ENCODE measurements at places on chromosomes 3 and 15.

- DNase-seq = no peak
Measured at GRCh38 chr3:23720885-23721284, 84.9 kb upstream of the UBE2E1 start.

GRCh38 chr3:42600958-42601675, 631 bp downstream of the NKTR start:
- no peak for DNase-seq

- no peak for DNase-seq
Measured at GRCh38 chr3:152156880-152157279, 111.8 kb upstream of the MBNL1 start.

DNA sequence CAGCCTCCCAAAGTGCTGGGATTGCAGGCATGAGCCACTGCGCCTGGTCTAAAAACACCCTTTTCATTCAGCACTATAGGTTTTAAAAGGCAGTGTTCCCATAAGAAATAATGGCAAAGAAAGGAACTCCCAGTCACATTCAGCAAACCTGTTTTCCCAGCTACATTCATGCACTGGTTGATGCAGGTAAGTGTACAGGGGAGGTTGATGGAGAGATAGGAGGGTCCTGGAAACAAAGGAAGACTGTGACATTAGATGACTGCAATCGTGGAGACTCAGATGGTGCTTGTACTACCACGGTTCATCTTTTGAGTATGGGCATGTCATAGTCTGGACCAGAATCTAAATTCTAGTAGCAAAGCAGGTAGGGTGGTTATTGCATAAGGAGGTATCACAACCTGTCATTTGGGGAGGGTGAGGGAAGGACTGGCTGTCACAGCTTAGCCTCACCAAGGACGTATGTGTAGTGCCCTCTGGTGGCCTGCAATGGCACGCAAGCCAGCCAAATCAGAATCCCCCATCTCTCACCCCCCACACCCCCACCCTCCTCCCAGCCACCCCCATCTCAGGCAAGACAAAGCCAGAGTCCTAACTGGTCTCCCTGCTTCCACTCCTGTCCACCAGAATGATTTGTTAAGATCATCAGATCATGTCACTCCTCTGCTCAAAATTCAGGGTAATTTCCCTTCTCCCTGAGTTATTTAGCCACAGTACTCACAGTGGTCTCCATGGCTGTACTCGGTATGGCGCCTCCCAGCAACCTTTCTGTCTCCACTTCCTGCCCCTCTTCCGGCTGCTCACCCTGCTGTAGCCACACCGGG, 28.8 kb upstream of the UBL7 start:
- DNase-seq = peak; percentile 54

- DNase-seq = no peak
Measured at GRCh38 chr15:97026781-97027180, 696.3 kb downstream of the NR2F2 start.

DNA sequence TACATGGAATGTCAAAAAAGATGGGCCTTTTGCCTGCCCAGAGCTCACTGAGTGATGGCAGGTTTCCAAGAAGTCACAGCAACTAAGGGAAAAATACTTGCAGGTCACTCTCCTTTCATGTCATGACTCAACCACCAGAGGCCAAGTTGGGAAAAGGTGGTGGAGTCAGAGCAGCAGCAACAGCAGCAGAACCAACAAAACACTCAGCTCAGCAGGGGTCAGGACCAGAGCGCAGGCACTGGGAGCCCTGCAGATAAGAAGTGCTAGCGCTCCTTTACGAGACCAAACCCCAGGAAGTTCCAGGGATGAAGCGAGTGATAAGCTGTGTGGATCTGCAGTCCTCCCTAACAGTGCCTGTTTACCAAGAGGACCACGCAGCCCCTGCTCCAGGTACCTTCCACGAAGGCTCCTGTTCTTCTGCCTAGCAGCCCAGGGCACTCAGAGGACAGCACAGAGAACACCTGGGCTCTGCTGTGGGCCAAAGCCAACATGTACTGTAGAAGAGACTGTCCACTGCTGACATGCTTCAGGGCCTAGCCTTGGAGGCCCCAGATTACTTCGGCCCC, 26.0 kb downstream of the POC1A start:
- no peak for DNase-seq

- DNase-seq = peak; percentile 4
Measured at GRCh38 chr3:119562307-119562961, 3.0 kb upstream of the CD80 start.

- DNase-seq = no peak
Measured at GRCh38 chr3:116390318-116390717, 55.0 kb downstream of the LSAMP start.

DNA sequence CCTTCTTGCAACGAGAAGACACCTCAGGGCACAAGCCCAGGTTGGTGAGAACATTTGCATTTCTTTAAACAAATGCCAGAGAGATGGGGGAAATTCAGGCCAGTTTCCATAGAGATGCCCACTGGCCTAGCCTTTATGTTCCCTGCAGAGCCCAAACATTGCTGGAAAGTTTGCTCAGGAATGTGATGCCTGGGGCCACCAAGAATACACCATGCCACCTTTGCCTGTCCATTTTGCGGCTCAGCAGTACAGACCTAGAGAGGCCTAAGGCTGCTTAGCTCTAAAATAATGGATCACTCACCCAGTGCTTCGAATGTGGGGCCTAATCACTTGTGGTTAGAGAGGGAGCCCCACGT, 210.0 kb downstream of the RPLP1 start:
- DNase-seq = no peak

DNA sequence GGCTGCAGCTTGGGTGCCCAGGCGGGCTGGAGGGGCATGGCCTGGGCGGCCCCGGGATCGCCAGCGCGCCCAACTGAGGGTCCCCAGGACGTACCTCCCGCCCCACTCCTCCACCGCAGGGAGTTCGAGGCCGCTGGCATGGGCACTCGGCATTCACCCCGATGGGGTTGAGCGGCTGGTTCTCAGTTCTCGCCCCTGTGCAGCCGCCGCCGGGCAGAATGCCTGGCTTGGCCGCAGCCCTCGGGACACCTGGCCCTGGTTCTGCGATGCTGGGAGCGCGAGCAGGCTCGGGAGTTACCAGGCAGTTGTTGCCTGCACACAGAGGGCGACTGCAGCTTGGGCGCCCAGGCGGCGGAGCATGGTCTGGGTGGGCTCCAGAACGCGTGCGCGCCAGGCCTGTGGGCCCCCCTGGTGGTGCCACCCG, 121.4 kb downstream of the LMLN start:
- no peak for DNase-seq

- no peak for DNase-seq
Measured at GRCh38 chr3:150238995-150239619, 169.0 kb upstream of the TSC22D2 start.

GRCh38 chr3:155391104-155391503, 97.6 kb upstream of the STRIT1 start:
- no peak for DNase-seq

DNA sequence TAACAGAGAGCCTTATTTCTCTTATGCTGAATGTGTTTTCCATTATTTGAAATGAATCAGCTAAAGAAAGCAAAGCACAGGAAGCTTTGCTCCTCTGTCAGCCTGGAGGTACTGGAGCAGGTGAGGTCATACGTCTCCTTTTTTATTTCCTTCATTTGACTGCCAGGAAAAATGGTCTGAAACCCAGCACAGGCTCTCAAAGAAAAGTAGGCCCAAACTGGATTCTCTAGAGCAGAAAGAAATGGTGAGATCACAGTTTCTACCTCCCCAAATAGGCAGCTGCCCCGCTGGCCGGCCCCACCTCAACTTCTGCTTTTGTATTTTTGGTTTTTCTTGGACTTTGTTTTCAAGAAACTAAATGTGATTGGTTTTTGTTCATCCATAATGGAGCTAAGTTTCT, 95.1 kb downstream of the RPL39L start:
- DNase-seq = no peak

- DNase-seq = no peak
Measured at GRCh38 chr3:33438284-33438668, 1.9 kb downstream of the UBP1 start.

DNA sequence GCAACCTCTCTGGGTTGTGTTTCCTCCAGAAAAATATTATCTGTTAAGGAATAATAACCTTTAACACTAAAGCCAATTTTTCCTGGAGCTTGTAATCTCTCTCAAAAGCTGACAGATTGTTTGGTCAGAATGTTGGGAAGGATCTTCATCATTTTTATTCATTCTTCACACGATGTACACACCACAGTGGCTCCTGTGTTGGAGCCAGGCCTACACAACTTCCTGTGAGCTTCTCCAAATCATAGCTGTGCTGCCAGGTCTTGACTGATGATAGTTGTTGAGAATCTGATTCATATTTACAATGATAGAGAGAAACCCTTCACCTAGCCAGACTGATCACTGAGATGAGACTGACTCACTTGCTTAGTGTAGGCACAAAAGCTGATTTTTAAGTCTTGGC, 151.0 kb upstream of the ROBO2 start:
- no peak for DNase-seq

DNA sequence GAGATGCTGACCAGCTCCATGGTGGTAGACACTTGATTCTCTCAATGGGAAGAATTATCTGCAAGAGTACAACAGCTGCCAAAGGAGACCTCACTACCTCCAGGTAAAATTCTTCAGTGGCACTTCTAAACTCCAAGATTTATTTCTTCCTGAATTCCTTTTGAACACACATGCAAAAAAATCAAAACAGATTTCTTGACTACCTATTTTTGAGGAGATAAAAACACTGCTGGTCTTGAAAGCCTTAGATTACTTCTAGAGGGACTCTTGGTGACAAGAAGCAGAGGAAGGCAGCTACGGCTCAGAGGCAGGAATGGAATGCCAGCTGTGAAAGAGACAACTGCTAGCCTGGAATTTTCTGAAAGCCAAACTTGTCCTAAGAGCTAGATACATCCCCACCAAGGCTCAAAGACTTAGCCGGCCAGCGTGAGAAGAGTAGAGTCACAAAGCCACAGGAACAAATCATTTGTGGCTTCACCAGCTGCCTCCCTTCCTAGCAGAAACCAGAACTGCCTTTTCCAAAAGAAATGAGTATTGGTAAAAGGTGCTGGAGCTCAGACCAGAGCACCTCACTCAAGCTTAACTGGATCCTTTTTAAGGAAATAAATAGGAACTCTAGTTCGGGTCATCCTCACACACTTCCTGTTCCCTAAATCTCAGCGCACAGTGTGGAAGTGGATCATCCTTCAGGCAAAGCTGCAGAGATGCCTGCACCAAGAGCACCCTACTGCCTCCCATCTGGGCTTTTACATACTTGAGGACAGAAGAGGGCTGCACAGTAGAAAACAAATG, 32.6 kb downstream of the CLK3 start:
- DNase-seq = no peak

DNA sequence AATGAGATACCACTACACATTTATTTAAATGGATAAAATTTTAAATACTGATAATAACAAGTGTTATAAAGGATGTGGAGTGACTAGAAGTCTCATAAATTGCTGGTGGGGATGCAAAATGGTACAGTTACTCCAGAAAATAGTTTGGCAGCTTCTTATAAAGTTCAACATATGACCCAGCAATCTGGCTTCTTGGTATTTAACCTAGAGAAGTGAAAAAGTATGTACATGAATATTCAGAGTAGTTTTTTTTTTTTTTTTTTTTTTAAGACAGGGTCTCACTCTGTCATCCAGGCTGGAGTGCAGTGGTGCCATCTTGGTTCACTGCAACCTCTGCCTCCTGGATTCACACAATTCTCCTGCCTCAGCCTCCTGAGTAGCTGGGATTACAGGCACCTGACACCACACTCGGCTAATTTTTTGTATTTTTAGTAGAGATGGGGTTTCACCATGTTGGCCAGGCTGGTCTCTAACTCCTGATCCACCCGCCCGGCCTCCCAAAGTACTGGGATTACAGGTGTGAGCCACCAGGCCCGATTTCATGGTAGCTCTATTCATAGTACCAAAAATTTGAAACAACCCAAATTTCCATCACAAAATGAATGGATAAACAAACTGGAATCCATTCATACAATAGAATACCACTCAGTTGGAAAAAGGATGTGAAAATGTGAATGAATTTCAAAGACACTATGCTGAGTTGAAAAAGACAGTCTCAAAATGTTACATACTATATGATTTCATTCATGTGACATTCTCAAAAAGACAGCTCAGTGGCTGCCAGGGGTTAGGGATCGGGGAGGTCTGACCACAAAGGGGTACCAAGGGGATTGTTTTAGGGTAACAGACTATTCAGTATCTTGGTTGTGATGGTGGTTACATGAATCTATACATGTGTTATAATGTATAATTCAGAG, 14.4 kb downstream of the RRP9 start:
- no peak for DNase-seq

DNA sequence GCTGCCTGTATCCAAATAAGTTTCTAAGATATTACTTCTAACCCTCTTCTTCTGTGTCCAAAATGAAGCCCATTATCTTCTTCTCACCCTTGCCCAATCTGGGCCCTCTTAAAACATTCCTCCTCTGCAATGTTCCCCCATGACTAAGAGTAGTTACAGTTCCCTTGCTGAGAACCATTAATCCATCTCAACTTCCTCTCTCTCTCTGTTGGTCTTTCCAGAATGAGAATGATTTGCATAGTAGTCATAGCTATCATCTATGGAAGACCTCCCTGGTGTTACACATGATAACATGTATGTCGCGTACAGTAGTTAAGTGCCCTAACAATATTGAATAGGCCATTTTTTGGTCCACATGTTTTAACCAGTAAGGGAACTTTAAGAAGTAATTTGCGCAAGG, 177.9 kb downstream of the ANXA2 start:
- DNase-seq = no peak

GRCh38 chr3:107092121-107092520, 285.1 kb upstream of the CCDC54 start:
- DNase-seq = no peak

DNA sequence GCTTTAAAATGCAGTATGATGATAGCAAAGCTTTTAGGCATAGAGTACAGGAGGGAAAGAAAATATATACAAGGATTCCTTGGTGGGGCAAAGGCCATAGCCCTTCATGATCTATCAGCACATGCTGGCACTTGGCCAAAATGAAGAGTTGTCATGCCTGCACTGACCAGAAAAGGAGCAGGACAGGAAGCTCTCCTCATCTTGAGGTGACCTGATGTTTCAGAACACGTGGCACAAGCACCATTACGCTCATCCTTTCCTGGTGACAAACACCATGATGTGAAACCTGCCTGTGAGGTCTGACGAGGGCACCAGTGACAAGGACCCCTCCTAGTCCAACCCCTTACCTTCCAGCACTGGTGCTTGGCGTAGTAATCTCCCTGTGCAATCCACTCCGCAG, 77.9 kb upstream of the DCLK3 start:
- no peak for DNase-seq

DNA sequence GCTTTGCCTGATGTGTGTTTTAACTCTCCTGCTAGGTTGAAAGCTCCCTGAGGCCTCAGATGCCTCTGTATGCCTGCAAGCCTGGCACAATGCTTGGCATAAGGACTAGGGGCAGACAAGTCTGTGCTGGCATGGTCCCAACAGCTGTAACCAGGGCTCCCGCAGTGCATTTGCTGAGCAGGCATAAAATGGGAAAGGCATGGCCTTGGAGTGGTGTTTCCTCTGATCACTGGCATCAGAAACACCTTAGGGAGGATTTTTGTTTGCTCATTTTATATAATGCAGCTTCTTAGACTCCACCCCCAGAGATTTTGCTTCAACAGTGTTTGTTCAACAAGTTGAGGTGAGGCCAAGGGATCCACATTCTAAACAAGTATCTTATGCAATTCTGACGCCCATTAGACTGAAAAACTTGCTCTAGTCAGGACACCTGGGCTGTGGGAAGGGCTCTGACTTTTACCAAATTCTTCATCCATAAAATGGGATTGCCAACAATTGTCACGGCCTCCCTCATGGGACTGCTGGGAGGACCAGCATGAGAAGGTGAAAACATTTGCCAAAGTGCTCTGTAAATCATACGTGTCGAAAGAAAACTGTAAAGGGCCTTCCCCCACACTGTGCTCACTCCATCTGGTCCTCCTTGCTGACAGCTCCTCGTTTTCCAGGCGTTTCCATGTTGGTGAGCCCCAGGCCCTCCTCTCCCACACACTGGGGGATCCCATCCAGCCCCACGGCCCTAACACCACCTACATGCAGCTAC, 43.1 kb downstream of the STARD5 start:
- no peak for DNase-seq

Data from activated T-helper 1 cell treated with anti-CD3 and anti-CD28 coated beads, Interleukin-2, amount 50 U/mL, for 16 hours (primary cell).